Spinal cord (tissue), 10 donors: ENCODE measurements at places on chromosomes 2 and 18. TPM values are rescaled to one million over a fixed set of nuclear protein-coding genes. Genes with fewer than 3 reads are reported as not detected.

The TRMT61B gene
- total RNA-seq, result 16.9 TPM

The NOSTRIN gene
- 20.4 TPM for total RNA-seq

The SCN3A gene
- total RNA-seq, result 91.1 TPM

The TMEM247 gene
- not detected for total RNA-seq

The SEPTIN10 gene
- 82.6 TPM for total RNA-seq

The ABCG8 gene
- total RNA-seq, result 0.33 TPM

The ALPI gene
- 0.20 TPM for total RNA-seq

The DLX1 gene
- total RNA-seq, result not detected

The ATL2 gene
- total RNA-seq, result 118 TPM

The GNLY gene
- total RNA-seq, result 0.40 TPM

The ASXL3 gene
- total RNA-seq, result 34.2 TPM

The GCA gene
- 24.4 TPM for total RNA-seq

The G6PC2 gene
- 0.11 TPM for total RNA-seq

The TLX2 gene
- total RNA-seq, result not detected

The ZBTB7C gene
- 7.6 TPM for total RNA-seq

The RGPD3 gene
- total RNA-seq, result 0.88 TPM

The RPRM gene
- 21.8 TPM for total RNA-seq

The FNDC4 gene
- 50.8 TPM for total RNA-seq

The EVX2 gene
- total RNA-seq, result 0.17 TPM

The R3HDM1 gene
- total RNA-seq, result 23.0 TPM

The ANKRD23 gene
- total RNA-seq, result 2.6 TPM

The SDC1 gene
- total RNA-seq, result 4.7 TPM

The SPHKAP gene
- 33.7 TPM for total RNA-seq

The ACP1 gene
- 120 TPM for total RNA-seq

The HTR2B gene
- 0.40 TPM for total RNA-seq
